ENCODE measurements at places on chromosomes 1 and 21.

- peaks cover 21% of the 10 kb centered on the region for H3K4me1 ChIP-seq
- DNase-seq, result no peak
- H3K36me3 ChIP-seq, result no peaks in the 10 kb centered on the region
- H3K27ac ChIP-seq, result no peak overlapping the region
- H3K4me3 ChIP-seq, result no peak overlapping the region
- no peaks in the 10 kb centered on the region for H3K27me3 ChIP-seq
Observed at GRCh38 chr1:164613176-164613575, 54.2 kb downstream of the PBX1 start.

DNA sequence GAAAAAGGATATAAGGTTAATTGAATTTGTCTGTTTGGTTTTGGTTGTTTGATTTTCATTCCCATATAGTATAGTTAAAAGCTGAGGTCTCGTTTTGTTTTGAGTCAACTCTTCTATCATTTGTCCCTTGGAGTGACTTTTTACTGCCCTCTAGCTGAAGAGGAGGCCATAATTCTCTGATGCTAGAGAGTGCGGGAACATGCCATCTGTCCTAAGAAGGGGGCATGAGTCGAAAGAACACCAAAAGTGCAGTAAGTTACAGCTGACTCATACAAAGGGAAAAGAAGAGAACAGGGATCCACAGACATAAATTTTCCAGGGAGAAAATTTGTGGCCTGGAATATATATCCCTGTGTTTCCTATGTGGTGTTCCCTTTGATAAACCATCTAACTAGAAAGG, 4.1 kb downstream of the KRTAP21-3 start:
- no peaks in the 10 kb centered on the region for H3K27me3 ChIP-seq
- no peaks in the 10 kb centered on the region for H3K4me1 ChIP-seq
- no peak for DNase-seq
- no peak overlapping the region for H3K27ac ChIP-seq

- no peaks in the 10 kb centered on the region for H3K27me3 ChIP-seq
- DNase-seq, result no peak
Observed at GRCh38 chr1:110463725-110464124, 12.8 kb downstream of the PROK1 start.

DNA sequence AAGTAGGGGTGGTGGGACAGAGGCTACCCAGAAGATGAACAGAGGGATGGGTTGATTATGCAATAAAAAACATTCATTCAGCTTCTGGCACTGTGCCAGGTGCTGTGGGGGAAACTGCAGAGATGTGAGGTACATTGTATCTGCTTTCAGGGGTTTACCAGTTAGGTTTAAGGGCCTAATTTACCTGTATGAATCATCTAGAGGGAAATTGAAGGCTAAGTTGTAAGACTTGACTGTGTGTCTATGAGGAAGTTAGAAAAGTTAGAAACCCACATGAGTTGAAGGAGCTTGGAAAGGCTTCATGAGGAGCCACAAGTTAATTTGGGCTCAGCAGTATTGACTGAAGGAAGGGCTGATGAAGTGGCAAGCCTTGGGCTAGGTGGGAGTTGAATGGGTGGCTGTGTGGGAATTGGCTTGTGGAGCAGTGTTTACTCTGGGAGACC, 36.7 kb upstream of the APOBEC4 start:
- H3K36me3 ChIP-seq, result no peaks in the 10 kb centered on the region
- no peaks in the 10 kb centered on the region for H3K4me1 ChIP-seq
- H3K27ac ChIP-seq, result no peak overlapping the region
- no peak for DNase-seq

- no peaks in the 10 kb centered on the region for H3K27me3 ChIP-seq
- H3K4me3 ChIP-seq, result peak overlapping the region; percentile 86
- H3K36me3 ChIP-seq, result no peaks in the 10 kb centered on the region
- peak; percentile 19 for DNase-seq
- H3K27ac ChIP-seq, result peak overlapping the region; percentile 96
- H3K4me1 ChIP-seq, result peaks cover 23% of the 10 kb centered on the region
Observed at GRCh38 chr1:147171399-147172167, 687 bp downstream of the PRKAB2 start.

- no peaks in the 10 kb centered on the region for H3K4me1 ChIP-seq
- H3K27ac ChIP-seq, result no peak overlapping the region
- H3K36me3 ChIP-seq, result no peaks in the 10 kb centered on the region
- H3K4me3 ChIP-seq, result no peak overlapping the region
- DNase-seq, result no peak
Observed at GRCh38 chr21:44734026-44734745, 22.8 kb upstream of the TSPEAR start.

- H3K27me3 ChIP-seq, result no peaks in the 10 kb centered on the region
- peaks cover 13% of the 10 kb centered on the region for H3K4me1 ChIP-seq
- no peak overlapping the region for H3K4me3 ChIP-seq
- no peak overlapping the region for H3K27ac ChIP-seq
- no peaks in the 10 kb centered on the region for H3K36me3 ChIP-seq
Observed at GRCh38 chr1:84598418-84598817, 24.2 kb upstream of the CTBS start.

DNA sequence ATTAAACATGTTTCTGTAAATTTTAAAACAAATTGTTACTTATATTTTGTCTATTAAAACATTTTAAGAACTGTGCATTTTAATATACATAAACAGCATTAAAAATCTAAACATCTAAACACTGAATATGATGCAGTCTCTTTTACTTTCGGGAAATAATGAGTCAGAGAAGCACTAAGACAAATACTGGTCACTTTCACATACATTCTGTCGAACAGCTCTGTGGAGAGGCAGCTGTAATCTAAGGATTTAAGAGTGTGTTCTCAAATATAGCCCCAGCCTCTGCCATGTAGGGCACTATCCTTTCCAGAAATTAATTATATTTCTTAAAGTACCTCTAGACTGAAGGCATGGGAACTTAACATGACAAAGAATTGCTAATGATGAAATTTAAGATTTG, 89.6 kb upstream of the PTGFR start:
- no peaks in the 10 kb centered on the region for H3K36me3 ChIP-seq
- H3K4me3 ChIP-seq, result no peak overlapping the region

DNA sequence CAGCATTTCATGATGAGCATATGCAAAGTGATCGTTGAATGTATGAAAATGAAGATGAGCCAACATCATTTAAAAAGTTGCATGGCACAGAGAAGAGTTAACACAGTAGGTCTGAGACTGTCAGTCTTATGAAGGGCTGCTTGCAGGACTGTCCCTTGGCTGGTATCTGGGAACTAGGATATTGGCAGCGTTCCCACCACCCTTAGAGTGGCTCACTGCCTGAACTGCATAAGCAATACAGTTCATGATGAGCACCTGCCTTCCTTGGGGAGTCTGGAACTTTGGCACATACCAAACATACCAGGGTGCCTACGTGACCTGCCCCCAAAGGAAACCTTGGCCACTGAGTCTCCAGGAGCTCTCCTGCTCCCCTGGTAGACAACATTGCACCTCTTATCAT, 161.8 kb downstream of the DSCAM start:
- H3K27me3 ChIP-seq, result no peaks in the 10 kb centered on the region
- H3K27ac ChIP-seq, result no peak overlapping the region
- no peak overlapping the region for H3K4me3 ChIP-seq
- H3K36me3 ChIP-seq, result no peaks in the 10 kb centered on the region
- peaks cover 4% of the 10 kb centered on the region for H3K4me1 ChIP-seq

DNA sequence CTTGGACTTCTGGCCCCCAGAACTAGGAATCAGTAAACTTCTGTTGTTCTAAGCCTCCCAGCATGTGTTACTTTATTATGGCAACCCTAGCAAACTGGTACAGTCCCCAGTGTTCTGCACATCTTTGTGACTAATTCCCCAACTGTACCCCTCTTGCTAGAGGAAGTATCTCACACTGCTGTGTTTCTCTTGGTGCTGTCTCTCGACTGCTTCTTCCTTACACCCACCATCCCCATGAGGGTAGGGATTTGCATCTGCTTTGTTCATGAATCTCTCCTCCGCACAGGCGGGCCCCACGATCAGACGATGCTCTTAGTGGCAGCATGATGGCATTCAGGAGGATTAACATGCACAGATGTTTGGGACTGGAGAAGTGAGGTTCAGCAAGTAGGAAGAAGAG, 46.7 kb downstream of the CLIC6 start:
- DNase-seq, result no peak
- H3K4me1 ChIP-seq, result no peaks in the 10 kb centered on the region
- no peaks in the 10 kb centered on the region for H3K27me3 ChIP-seq

DNA sequence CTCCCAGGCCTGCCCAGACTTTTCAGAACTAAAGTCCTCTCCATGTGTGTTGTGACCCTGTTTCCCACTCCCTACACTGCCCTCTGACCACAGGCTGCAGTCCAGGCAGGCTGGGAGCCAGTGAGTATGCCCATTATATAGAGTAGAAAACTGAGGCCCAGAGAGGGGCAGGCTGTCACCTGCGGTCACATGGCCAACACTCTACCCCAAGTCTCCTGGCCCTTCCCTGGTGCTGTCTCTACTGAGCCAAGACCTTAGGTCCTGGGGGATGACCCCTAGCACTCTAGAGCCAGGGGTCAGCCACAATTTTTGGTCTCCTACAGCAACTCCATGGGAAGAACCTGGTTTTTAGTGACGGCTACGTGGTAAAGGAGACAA, 30.8 kb downstream of the RPS6KA1 start:
- H3K27ac ChIP-seq, result no peak overlapping the region
- no peak overlapping the region for H3K4me3 ChIP-seq
- H3K4me1 ChIP-seq, result peaks cover 17% of the 10 kb centered on the region

- H3K4me1 ChIP-seq, result peaks cover 39% of the 10 kb centered on the region
- no peak overlapping the region for H3K27ac ChIP-seq
- DNase-seq, result peak; percentile 57
- H3K36me3 ChIP-seq, result no peaks in the 10 kb centered on the region
Observed at GRCh38 chr1:1875932-1876331, 15.0 kb downstream of the GNB1 start.

- H3K36me3 ChIP-seq, result no peaks in the 10 kb centered on the region
- peaks cover 11% of the 10 kb centered on the region for H3K4me1 ChIP-seq
- DNase-seq, result no peak
- H3K4me3 ChIP-seq, result no peak overlapping the region
- H3K27ac ChIP-seq, result no peak overlapping the region
Observed at GRCh38 chr1:182291584-182292192, 99.9 kb downstream of the GLUL start.

DNA sequence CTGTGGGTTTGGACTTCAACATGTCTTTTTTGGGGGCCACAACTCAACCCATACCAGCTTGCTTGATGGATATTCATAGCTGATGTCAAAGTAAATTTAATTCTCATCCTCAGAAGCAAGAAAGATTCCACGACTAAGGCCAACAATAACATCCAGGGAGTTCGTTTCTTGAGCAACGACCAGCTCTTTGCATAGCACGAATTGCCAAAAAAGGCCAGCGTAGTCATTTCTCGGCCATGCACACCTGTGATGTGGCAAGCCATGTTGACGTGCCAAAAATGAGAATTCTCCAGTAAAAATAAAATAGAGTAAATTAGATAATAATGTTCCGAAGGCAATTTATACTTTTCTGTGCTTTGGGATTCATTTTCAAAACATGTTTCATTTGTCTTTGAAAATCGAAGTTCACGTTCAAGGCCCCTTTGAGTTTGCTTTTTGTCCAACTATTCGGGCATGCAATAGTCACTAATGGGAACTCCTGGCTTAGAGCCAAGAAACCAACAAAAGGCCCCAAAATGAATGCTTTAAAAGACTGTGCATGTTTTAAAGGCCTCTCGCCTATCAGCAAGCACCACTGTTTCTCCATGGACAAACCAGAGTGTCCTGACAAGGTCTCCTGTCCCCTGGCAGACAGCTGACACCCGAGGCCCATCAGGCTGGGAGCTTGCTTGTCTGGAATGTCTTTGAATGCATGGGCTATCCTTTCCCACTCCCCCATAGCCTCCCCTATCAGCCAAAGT, 14.4 kb upstream of the IGSF5 start:
- no peaks in the 10 kb centered on the region for H3K27me3 ChIP-seq
- no peak overlapping the region for H3K27ac ChIP-seq
- H3K4me1 ChIP-seq, result no peaks in the 10 kb centered on the region
- no peaks in the 10 kb centered on the region for H3K36me3 ChIP-seq
- H3K4me3 ChIP-seq, result no peak overlapping the region

DNA sequence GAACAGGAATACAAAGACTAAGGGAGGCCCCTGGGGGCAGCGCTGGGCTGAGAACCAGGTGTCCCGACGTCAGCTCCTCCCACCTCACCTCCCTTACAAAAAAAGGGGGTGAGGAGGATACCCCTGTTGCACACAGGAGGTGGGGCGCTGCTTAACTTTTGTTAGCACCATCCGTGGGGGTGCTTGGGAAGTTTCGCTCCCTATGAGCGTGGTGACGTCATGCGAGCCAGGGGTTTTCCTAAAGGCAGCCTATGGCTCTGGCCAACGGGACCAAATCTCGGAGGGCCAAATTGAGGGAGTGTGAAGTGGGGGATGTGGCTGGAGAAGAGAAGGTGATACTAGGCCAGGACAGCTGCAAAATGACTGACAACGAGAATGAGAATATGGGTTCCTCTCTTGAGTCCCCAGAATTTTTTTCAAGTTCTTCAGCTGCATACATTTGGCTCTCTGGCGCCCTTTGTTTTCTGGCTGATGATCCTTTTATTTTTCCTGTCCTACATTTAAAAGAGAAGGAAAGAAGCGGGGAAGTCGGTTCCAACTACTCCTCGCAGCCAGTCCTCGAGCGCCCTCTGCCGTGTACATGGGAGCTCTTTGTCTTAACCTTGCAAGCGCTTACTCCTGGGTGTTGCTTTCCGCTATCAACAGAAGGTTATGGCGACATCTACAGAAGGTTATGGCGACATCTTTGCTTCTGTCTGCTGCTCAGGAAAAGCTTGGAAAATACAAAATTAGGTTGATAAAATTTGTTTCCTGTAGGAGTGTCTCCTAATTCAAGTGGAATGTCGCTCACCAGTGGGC, 48.0 kb upstream of the ZC3H11B start:
- no peak overlapping the region for H3K27ac ChIP-seq
- DNase-seq, result peak; percentile 96
- H3K4me1 ChIP-seq, result peaks cover 5% of the 10 kb centered on the region
- H3K27me3 ChIP-seq, result no peaks in the 10 kb centered on the region

GRCh38 chr1:201647722-201648065, 108.8 kb downstream of the NAV1 start:
- no peak overlapping the region for H3K27ac ChIP-seq
- H3K36me3 ChIP-seq, result no peaks in the 10 kb centered on the region
- no peak for DNase-seq
- no peaks in the 10 kb centered on the region for H3K27me3 ChIP-seq
- peaks cover 19% of the 10 kb centered on the region for H3K4me1 ChIP-seq

DNA sequence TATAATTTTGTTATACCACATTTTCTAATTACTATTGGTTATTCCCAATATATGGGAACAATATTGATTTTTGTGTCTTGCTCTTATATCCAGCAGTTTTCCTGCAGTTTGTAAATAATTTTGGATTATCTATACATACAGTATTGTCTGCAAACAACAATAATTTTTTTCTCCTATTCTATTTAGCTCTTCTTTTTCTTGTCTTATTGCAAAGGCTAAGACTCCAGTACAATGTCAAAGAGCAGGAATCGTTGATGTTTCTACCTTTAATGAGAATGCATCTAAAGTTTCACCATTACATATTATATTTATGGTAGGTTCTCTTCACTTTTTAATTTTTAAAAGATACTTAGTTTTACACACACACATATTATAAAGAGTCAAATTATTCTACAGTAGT, 4.1 kb upstream of the AVPR1B start:
- H3K4me1 ChIP-seq, result peaks cover 9% of the 10 kb centered on the region
- H3K36me3 ChIP-seq, result no peaks in the 10 kb centered on the region
- DNase-seq, result no peak
- no peaks in the 10 kb centered on the region for H3K27me3 ChIP-seq
- H3K27ac ChIP-seq, result no peak overlapping the region

Data from testis (tissue), 5 donors.